ENCODE measurements at places on chromosomes 2 and 18.

GRCh38 chr2:19949071-19949470 is 40.8 kb downstream of the WDR35 start:
- DNase-seq, result peak; percentile 71

- DNase-seq, result no peak
Observed at GRCh38 chr2:15956751-15957736, 16.7 kb downstream of the MYCN start.

GRCh38 chr2:194232600-194232999 is 1424.4 kb upstream of the SLC39A10 start:
- DNase-seq, result no peak

DNA sequence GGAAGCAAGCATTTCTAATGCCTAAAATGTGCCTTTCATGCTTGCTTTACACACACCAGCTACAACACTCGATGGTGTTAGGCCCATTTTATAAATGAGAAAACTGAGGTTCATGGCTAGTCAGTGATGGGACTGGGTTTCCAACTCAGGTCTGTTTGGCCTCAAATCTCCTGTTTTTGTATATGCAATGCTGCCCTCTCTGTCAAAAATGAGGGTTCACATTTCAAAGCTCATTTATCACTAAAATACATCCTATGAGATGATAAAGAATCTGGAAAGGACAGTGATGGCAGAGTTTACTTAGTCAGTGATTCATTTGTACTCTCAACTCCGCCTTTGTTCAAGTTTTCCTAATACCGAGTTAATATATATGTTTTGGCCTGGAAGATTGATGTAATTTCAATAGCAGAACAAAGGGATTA is 92.3 kb downstream of the KCTD1 start:
- no peak for DNase-seq

- peak; percentile 2 for DNase-seq
Observed at GRCh38 chr2:194054313-194054712, 1602.7 kb upstream of the SLC39A10 start.

DNA sequence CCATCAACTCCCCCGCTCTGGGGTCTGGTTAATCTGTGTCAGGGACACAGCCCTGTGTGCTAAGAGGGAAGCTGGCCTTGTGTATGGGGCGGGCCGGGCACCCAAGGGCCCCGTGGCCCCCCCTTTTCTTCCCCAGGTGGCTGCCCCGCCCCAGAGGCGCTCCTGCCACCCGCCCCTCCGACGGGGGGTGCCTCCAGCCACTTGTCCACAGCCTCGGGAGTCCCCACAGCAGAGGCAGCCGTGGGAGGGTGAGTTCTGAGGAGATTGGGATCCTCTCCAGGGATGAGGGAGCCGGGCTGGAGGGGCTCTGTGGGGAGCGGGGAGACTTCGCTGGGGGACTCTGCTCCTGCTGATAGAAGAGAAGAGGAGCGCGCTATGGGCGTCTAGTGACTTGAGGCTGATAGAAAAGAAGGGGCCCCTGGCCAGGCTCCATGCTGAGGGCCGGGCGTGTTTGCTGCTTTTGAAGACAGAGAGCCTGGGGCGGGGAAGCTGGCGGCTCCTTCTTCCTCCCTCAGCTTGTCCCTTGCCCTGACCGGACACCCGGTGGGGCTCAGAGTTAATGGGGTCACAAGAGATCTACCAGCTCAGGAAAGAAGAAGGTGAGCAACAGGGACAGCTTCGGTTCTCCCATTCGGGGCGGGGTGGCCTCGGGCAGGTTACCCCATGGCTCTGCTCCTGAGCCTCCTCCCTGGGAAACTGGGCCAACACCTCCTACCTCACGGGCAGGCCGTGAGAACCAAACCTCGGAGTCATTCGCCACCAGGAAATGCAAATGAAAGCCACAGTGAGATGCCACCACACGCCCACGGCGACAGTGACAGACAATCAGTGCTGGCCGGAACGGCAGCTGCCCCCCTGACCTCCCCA is 89.4 kb upstream of the TAF1B start:
- no peak for DNase-seq

GRCh38 chr2:237120916-237121315 is 35.2 kb downstream of the COPS8 start:
- DNase-seq, result no peak

GRCh38 chr2:206218796-206219499 is 55.5 kb upstream of the ZDBF2 start:
- DNase-seq, result no peak

DNA sequence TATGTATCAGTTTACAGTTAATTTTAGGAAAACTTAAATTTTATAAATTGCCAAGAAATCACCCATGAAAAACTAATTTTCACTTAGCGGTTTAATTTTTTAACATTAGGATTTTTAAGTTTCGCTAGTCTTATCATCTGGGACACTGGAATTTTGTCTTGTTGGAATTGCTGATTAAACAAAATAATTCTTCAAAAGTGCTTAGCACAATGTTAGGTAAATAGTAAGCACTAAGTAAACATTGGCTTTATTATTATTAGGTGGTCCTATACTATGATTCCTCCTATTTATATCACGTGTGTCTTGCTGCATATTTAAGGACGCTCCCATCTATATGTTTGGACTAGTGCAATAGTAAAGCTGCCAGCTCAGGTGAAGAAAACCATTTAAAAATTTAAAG is 54.6 kb upstream of the MAP4K3 start:
- DNase-seq, result no peak

- DNase-seq, result no peak
Observed at GRCh38 chr2:71576541-71576940, 123.2 kb downstream of the DYSF start.

- DNase-seq, result no peak
Observed at GRCh38 chr2:55809875-55810621, 113.5 kb downstream of the EFEMP1 start.

Measured in fibroblast of skin of scalp (primary cell).